GM23248 (cell line): ENCODE measurements at places on chromosomes 2 and 18.
A peak's percentile ranks its signal among the peaks of the same experiment; 100 is the strongest.

- peak; percentile 74 for DNase-seq
- no peaks in the 10 kb centered on the region for H3K27me3 ChIP-seq
- H3K36me3 ChIP-seq = peaks cover 29% of the 10 kb centered on the region
- H3K4me3 ChIP-seq = no peak overlapping the region
Measured at GRCh38 chr2:117832905-117833613, 18.6 kb downstream of the DDX18 start.

- H3K4me1 ChIP-seq = no peaks in the 10 kb centered on the region
- H3K27ac ChIP-seq = no peak overlapping the region
- H3K27me3 ChIP-seq = no peaks in the 10 kb centered on the region
- no peak overlapping the region for H3K4me3 ChIP-seq
- peak; percentile 87 for DNase-seq
- no peaks in the 10 kb centered on the region for H3K36me3 ChIP-seq
Measured at GRCh38 chr2:30208453-30208852, 22.9 kb upstream of the LBH start.

DNA sequence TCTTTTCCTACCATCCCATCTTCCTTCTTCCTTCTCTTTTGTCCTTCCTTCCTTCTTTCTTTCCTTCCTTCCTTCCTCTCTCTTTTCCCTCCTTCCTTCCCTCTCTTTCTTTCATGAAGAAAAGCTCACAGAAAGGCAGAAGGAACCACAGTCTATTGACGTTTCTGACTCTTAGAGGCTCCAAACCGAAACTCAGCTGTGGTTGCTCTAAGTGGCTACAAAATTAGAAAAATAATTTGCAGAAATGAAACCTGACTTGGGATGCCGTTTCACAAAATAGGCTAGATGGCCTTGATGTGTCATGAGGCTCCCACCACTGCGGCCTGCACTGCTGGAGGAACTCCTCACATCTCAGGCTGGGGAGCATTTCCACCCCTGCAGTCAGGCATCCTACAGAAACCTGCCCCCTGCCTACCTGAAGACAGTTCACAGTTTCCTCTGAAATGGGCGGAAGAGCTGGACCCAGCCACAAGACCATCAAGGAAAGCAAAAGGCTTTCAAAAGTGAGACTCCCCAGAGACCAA lies 165.6 kb downstream of the SMAD7 start:
- peaks cover 13% of the 10 kb centered on the region; the same call in 1 of the 2 replicates for H3K36me3 ChIP-seq
- peaks cover 34% of the 10 kb centered on the region for H3K4me1 ChIP-seq
- no peak overlapping the region for H3K27ac ChIP-seq
- no peak for DNase-seq
- H3K4me3 ChIP-seq = no peak overlapping the region

- peak; percentile 74 for DNase-seq
- H3K4me1 ChIP-seq = peaks cover 15% of the 10 kb centered on the region
- peak overlapping the region; percentile 38 for H3K4me3 ChIP-seq
- H3K36me3 ChIP-seq = no peaks in the 10 kb centered on the region
- H3K27me3 ChIP-seq = 0 out of 2 replicates have a peak, but pooled peaks cover 3% of the 10 kb centered on the region
Measured at GRCh38 chr2:64873472-64873924, 115.7 kb upstream of the SLC1A4 start.

GRCh38 chr2:52423111-52423510 lies 1344.5 kb upstream of the CHAC2 start:
- H3K27me3 ChIP-seq = no peaks in the 10 kb centered on the region
- H3K27ac ChIP-seq = no peak overlapping the region
- H3K4me1 ChIP-seq = no peaks in the 10 kb centered on the region
- no peak overlapping the region for H3K4me3 ChIP-seq
- DNase-seq = no peak
- H3K36me3 ChIP-seq = no peaks in the 10 kb centered on the region

GRCh38 chr2:85647823-85648526 lies 20.0 kb downstream of the SFTPB start:
- 0 out of 2 replicates have a peak overlapping the region, but pooled peaks have one; percentile 75 for H3K27ac ChIP-seq
- peaks cover 33% of the 10 kb centered on the region for H3K4me1 ChIP-seq
- H3K4me3 ChIP-seq = no peak overlapping the region
- peaks cover 41% of the 10 kb centered on the region for H3K36me3 ChIP-seq
- H3K27me3 ChIP-seq = no peaks in the 10 kb centered on the region
- DNase-seq = no peak

DNA sequence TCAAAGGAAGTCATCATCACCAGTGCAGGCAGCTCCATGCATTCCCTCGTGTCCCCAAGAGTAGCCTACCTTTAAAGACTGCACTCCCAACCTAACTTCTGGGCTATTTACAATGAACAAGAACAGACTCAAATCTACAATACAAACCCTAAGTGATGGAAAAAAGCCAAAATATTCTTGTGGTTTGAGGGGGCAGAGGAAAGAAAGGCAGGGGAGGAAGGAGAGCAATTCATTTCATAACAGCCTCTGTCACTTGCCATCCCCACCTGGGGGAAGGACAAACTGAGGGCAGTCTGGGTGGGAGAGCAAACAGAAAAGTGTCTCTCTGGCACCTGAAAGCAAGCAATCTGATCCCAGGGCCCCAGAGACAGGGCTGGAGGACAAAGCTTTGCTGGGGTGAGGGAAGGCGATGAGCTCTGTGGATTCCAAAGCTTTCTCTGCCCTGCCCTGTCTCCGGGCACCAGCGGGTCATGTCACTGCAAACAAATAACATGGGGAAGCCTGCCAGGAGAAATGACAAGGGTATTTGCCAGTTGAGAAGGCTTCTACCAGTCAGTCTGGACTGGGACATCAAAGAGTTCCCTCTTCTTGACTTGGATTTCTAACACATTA lies 528.0 kb upstream of the TNP1 start:
- H3K4me3 ChIP-seq = no peak overlapping the region
- peaks cover 14% of the 10 kb centered on the region for H3K4me1 ChIP-seq
- DNase-seq = no peak
- H3K27me3 ChIP-seq = no peaks in the 10 kb centered on the region
- no peak overlapping the region for H3K27ac ChIP-seq

DNA sequence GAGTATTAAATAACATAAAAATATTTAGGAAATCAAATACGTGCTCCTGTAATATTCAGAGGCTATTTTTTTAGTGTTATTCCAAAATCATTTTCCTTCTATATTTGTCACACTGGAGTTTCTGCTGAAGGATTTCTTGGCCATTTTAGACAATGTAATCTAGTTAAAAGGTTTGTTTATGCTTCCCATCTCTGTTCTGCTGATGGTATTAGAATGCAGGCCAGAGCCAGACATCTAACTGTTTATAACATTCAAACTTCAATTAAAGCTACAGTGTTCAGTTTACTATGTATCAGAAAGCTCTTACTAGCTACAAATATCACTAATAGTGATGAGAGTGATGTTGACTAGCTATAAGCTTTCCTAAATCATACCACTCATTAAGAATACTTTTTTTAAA lies 7.9 kb downstream of the MBD5 start:
- DNase-seq = no peak
- no peak overlapping the region for H3K4me3 ChIP-seq
- peaks cover 4% of the 10 kb centered on the region; the same call in 1 of the 2 replicates for H3K36me3 ChIP-seq
- H3K4me1 ChIP-seq = peaks cover 15% of the 10 kb centered on the region; the same call in 1 of the 2 replicates
- no peaks in the 10 kb centered on the region for H3K27me3 ChIP-seq
- no peak overlapping the region for H3K27ac ChIP-seq

DNA sequence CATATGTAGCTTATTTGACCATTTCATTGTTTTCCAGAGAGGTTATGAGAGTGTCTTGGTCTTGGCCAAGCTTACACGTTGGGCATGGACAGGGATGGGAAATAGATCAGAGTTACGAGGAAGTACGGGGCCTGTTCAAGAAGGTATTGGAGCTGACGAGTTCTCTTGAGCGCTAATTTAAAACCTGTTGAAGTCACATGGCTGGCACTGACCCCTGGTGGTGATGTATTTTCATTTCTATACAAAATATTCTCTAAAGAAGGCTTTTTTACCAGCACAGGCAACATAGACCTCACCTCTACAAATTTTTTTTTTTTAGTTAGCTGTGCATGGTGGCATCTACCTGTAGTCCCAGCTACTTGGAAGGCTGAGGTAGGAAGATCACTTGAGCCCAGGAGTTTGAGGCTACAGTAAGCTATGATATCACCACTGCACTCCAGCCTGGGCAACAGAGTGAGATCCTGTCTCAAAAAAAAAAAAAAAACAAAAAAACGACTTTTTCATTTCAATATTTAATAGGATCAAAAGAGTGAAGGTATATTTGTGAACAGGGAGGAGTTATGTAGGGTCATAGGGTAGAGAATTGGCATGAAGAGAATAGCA lies 19.6 kb downstream of the UGP2 start:
- no peaks in the 10 kb centered on the region for H3K27me3 ChIP-seq
- H3K36me3 ChIP-seq = peaks cover 43% of the 10 kb centered on the region
- H3K4me3 ChIP-seq = no peak overlapping the region
- peaks cover 16% of the 10 kb centered on the region; the same call in 1 of the 2 replicates for H3K4me1 ChIP-seq
- no peak overlapping the region for H3K27ac ChIP-seq

- H3K27ac ChIP-seq = no peak overlapping the region
- no peak for DNase-seq
- no peak overlapping the region for H3K4me3 ChIP-seq
Measured at GRCh38 chr2:33204945-33205344, 258.2 kb downstream of the LTBP1 start.

DNA sequence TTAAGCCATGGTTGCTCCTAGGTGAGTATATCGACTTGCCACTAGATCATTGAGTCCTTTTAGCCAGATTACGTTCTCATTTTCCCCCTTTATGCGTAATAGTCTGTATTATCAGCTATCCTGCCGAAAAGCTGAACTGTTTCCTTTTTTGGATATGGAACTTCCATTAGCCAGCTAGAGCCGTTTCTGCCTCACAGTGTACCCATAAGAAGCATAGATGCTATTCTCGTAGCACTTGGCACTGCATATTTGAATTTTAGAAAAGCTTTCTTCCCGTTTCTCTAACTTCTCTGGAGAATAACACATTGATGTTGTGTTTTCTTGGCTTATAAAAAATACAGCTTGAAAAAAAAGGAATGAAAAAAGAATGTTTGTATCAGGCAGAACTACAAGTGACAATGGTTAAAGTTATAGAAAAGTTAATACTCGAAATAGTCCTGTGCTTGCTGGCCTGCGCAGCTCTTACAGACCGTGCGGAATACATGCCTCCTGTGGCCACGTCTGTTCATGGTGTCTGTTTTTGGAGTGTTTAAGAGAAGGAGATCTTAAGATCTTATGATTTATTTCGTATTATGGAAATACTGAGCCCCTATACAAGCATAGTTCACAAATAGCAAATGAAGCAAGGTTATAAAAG lies 710 bp downstream of the DUSP19 start:
- H3K4me3 ChIP-seq = peak overlapping the region; percentile 90
- DNase-seq = peak; percentile 68
- 0 out of 2 replicates have a peak, but pooled peaks cover 6% of the 10 kb centered on the region for H3K27me3 ChIP-seq
- no peaks in the 10 kb centered on the region for H3K36me3 ChIP-seq

DNA sequence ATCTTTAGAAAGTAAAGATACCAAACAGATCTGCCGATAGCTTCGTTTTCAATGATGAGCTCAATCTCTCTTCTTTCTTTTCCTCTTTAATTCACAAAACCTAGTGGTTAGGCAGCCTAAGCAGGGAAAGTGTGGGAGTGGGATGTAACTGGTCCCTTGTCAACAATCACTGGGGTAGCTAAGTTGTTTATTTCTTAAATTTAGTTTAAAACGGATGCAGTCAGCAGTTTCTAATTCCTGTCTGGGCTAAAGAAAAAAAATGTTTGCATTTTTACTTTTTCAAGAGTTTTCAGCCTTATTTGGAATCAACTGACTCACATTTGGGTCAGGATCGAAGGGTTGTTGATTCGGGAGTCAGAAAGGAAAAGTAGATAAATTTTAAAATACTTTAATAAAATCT lies 137.7 kb upstream of the TACR1 start:
- no peaks in the 10 kb centered on the region for H3K36me3 ChIP-seq
- no peaks in the 10 kb centered on the region for H3K27me3 ChIP-seq
- no peak overlapping the region for H3K4me3 ChIP-seq
- peaks cover 14% of the 10 kb centered on the region for H3K4me1 ChIP-seq

GRCh38 chr18:63240531-63241316 lies 78.8 kb downstream of the BCL2 start:
- no peaks in the 10 kb centered on the region for H3K27me3 ChIP-seq
- DNase-seq = peak; percentile 13
- H3K36me3 ChIP-seq = no peaks in the 10 kb centered on the region
- peaks cover 21% of the 10 kb centered on the region for H3K4me1 ChIP-seq

DNA sequence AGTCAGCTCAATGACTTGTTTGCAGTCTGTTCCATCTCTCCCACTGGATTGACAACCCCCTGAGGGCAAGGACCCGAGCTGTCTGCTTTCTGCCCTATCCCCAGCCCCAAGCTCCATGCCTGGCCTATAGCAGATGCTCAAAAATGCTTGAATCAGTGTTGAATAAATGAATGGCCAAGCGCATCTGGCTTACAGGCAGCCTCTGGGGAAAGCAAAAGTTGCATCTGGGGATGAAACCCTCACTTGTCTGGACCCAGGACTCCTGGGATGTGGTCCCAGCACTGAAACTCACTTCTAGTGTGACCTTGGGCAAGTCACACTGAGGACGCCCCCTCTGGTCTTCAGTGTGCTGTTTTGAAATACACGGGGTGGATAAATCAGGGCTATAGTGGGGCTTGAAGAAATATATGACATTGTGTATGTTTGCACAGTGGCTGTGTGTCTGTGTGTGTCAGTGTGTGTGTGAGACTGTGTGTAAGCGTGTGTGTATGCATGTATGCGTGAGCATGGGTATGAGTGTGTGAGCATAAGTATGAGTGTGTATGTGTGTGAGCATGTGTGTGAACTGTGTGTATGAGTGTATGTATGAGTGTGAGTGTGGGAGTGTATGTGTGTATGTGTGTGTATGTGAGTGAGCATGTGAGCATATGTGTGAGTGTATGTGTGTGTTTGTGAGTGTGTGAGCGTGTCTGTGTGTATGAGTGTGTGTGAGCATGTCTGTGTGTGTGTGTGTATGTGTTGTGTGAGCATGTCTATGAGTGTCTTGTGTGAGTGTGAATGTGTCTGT lies 27.8 kb upstream of the TNS1 start:
- no peak overlapping the region for H3K27ac ChIP-seq
- no peaks in the 10 kb centered on the region for H3K36me3 ChIP-seq
- DNase-seq = no peak
- H3K4me3 ChIP-seq = no peak overlapping the region

DNA sequence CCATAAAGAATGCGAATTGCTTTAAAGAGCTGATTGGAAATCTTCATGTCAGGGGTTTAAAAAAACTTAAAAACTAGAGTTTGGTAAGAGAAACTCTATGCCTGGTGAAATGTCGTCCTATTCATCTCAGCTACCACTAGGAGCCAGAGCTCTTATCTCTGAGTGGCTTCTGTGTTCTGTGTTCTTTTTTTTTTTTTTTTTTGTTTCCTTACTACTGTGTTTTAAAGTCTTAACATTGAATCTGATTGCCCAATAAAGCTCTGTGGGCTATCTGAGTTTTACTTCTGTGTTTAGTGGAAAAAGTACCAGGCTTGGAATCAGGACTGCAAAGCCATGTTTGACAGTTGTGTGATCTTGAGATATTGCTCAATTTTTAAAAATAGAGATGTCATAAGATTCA lies 494.8 kb downstream of the RIT2 start:
- DNase-seq = no peak
- H3K4me1 ChIP-seq = no peaks in the 10 kb centered on the region
- H3K27me3 ChIP-seq = no peaks in the 10 kb centered on the region; the same call in 1 of the 2 replicates
- H3K36me3 ChIP-seq = no peaks in the 10 kb centered on the region
- no peak overlapping the region for H3K27ac ChIP-seq

- H3K4me3 ChIP-seq = no peak overlapping the region
- DNase-seq = peak; percentile 21
Measured at GRCh38 chr2:235229236-235229635, 264.6 kb upstream of the AGAP1 start.

- H3K36me3 ChIP-seq = no peaks in the 10 kb centered on the region
- DNase-seq = no peak
- peaks cover 10% of the 10 kb centered on the region for H3K4me1 ChIP-seq
- no peak overlapping the region for H3K27ac ChIP-seq
- no peak overlapping the region for H3K4me3 ChIP-seq
Measured at GRCh38 chr2:220458051-220458450, 830.6 kb downstream of the SLC4A3 start.
